ENCODE measurements at places on chromosomes 5 and 9.

DNA sequence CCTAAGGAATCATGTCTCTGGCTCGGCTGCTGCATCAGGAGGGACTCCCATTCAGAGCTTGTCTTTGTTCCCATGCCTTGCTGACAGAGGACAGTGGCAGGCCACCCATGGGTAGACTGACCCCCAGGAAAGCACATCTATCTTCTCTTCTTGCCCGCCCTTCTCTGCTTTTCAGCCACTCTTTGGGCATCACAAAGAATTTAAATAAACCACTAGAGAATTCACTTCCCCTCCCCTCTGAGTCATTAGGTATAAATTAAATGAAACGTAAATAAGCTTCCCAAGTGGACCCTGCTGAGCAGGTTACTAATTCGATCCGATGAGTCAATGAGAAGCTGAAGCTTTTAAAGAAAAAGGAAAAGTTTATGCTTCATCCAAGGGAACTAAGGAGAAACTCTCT lies 97.0 kb downstream of the DRD1 start:
- no peak overlapping the region for H3K4me3 ChIP-seq
- peak; percentile 60 for DNase-seq
- H3K4me1 ChIP-seq, result peaks cover 12% of the 10 kb centered on the region
- H3K36me3 ChIP-seq, result no peaks in the 10 kb centered on the region
- no peaks in the 10 kb centered on the region for H3K27me3 ChIP-seq

DNA sequence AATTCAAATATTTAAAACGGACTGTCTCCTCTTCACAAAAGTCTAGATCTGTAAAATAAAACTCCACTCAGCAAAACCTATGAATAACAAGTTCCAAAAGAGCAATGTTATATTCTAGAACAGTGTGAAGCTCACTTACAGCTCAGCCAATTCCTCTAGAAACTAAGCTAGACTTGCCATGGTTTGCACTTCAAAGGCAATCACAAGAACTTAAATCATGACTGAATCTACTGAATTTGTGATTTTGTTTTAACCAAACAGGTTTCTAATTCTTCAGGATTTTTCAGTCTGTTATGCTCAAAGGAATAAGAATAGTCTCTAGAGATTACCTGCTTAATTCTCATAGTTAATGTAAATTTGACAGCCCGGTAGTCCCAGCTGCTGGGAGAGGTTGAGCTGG lies 1.4 kb upstream of the PKD2L2 start:
- no peaks in the 10 kb centered on the region for H3K4me1 ChIP-seq
- no peaks in the 10 kb centered on the region for H3K36me3 ChIP-seq
- no peak overlapping the region for H3K27ac ChIP-seq
- no peaks in the 10 kb centered on the region for H3K27me3 ChIP-seq

DNA sequence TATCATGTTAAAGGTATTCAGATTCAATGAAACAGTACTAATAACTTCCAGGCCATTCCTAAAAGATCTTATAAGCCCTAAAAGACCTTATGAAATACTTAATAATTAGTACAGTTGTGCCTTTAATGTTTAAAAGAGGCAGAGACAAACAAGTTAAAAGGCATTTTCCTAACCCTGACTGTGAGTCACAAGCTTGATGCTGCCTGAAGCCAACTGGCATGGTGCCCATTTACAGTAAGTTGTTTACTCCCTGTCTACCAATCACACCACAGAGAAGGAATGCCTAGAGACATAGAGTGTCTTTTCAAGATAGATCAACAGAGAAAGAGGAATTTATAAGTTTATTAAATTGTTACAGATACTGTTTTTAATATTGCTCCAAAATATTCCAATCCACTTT lies 47.8 kb downstream of the NR3C1 start:
- DNase-seq, result peak; percentile 93
- no peaks in the 10 kb centered on the region for H3K36me3 ChIP-seq
- H3K4me1 ChIP-seq, result peaks cover 11% of the 10 kb centered on the region
- H3K27ac ChIP-seq, result peak overlapping the region; percentile 9

GRCh38 chr9:7639471-7639870 lies 160.1 kb downstream of the DMAC1 start:
- H3K36me3 ChIP-seq, result no peaks in the 10 kb centered on the region
- H3K27me3 ChIP-seq, result no peaks in the 10 kb centered on the region
- no peaks in the 10 kb centered on the region for H3K4me1 ChIP-seq
- no peak overlapping the region for H3K4me3 ChIP-seq

DNA sequence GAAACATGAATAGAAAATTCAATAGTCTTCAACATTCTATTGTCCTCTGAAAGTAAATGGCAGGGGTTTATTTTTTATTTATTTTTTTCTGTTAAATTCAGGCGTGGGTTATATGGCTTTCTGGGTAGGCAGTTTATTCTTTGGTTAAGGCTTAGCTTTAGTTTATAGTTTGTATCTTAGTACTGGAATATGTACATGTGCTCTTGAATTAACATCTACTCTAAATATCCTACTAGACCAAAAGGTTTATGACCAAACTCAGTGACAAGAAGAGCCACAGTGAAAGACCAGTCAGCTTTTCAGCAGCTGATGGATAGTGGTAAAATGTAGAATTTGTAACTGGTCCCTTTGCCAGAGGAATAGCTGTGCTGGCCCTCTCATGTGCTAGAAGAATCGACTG lies 62.0 kb upstream of the DAB2 start:
- no peaks in the 10 kb centered on the region for H3K4me1 ChIP-seq
- no peak overlapping the region for H3K4me3 ChIP-seq
- H3K27ac ChIP-seq, result no peak overlapping the region
- no peaks in the 10 kb centered on the region for H3K36me3 ChIP-seq

- no peaks in the 10 kb centered on the region for H3K36me3 ChIP-seq
- no peak overlapping the region for H3K27ac ChIP-seq
- H3K27me3 ChIP-seq, result no peaks in the 10 kb centered on the region
- no peaks in the 10 kb centered on the region for H3K4me1 ChIP-seq
- no peak for DNase-seq
- no peak overlapping the region for H3K4me3 ChIP-seq
Observed at GRCh38 chr5:2217219-2217618, 334.5 kb upstream of the IRX4 start.

DNA sequence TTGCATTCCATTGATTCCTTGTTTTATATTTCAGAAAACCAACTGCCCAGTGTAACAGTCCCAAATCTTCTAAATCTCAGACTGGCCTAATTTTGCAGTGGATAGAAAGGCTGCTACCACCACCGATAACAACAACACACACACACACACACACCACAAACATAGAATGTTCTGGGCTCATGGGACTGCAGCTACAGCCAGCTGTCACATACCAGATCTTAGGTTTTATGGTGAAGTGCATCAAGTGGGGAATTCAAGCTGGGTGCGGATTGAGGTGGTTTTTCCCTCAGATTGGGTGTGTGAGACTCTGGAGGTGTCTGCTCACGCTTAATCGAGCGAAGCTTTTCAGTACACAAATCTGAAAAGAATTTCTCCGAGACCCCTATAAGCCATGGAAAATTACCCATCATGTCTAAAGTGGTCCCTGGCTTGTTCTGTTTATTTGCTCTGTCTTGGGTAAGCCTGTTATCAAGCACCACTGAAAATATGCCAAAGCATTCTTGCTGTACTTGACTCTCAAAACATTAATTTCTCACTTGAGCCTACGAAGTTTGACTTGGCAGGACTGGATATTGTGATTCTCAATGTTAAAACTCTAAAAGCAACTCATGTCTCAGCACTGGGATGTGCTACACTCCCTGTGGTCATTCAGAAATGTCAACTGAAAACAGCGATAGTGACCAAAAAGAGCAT lies 71.1 kb downstream of the ALDH7A1 start:
- no peaks in the 10 kb centered on the region for H3K36me3 ChIP-seq
- H3K4me1 ChIP-seq, result peaks cover 6% of the 10 kb centered on the region
- H3K27me3 ChIP-seq, result no peaks in the 10 kb centered on the region

DNA sequence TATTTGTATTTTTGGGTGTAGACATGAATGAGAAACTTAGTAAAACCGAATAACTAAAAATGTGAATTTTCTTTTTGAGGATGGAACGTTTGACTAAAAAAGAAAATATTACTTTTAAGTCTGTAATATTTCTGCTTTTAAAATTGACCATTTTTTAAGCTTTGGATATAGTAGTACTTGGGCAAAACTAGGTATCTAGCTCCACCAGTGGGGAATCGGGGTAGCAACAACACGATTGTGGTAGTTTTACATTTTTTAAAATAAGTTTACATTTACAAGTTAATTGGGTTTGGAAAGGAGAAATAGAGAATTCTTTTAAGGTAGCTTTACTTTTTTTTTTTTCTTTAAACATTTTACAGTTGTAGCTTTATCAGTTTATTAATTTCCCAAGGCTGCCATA lies 154.4 kb downstream of the MAN2A1 start:
- no peaks in the 10 kb centered on the region for H3K27me3 ChIP-seq
- H3K4me3 ChIP-seq, result no peak overlapping the region
- H3K4me1 ChIP-seq, result no peaks in the 10 kb centered on the region
- DNase-seq, result peak; percentile 42

- H3K36me3 ChIP-seq, result no peaks in the 10 kb centered on the region
- H3K4me3 ChIP-seq, result no peak overlapping the region
- no peak overlapping the region for H3K27ac ChIP-seq
- no peak for DNase-seq
Observed at GRCh38 chr9:110601098-110601497, 21.6 kb upstream of the SVEP1 start.

DNA sequence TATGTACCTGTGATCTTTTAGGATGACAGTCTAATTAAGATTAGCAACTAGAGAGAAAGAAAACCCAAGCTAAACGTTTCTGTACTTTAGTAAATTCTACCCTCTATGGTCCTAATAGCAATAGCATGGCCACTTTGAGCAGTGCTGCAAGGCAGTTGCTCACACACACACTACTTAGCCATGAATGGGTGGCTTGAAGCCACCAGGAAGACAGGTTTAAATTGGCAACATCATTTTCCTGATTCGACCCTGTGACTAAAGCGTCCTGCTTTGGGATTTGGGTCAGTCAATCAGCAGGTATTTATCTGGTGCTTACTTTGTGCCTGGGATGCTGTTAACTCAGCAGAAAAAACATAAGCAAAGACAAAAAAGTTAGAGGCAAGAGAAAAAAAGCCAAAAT lies 150.6 kb downstream of the ARRDC3 start:
- H3K36me3 ChIP-seq, result no peaks in the 10 kb centered on the region
- DNase-seq, result no peak
- no peak overlapping the region for H3K27ac ChIP-seq

All from fibroblast of lung (primary cell).